ENCODE measurements at places on chromosomes 6 and 20.

DNA sequence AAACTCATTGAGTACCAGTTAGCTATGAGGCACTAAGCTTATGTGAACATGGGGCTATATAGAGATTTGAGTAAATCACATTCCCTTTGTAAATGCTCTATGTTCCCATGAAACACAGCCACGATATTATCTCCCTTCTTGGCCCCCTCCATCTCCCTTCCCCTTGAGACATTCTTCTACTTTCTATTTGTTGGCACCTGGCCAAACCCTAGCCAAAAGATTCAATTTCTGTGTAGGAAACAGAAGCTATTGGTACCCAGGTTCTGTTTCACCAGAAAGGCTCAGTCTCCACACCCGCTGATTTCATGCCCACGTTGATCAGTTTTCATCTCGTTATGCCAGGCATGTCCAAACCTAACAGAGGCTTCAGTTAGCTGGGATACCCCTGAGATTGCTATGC is 145.5 kb upstream of the LAMP5 start:
- no peak for DNase-seq

DNA sequence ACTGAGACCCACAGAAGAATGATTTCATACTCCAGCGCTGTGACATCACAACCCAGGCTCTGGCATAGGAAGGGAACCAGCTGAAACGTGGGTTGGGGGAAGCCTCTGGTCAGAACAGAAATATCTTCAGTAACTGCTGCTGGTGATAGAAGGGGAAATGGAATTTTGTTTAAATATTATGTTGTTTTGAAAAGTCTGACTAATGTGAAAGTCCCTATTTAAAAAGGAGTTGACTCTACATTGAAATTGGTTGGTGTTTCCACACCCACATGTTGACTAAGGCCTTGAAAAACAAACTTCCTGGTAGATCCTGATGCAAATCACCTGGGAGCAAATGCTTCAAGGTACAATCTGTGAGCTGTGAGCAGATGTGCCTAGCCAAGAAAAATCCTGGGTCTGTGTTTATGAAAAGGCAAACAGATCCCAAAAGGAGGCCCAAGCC is 24.5 kb upstream of the TCP11 start:
- DNase-seq, result no peak

DNA sequence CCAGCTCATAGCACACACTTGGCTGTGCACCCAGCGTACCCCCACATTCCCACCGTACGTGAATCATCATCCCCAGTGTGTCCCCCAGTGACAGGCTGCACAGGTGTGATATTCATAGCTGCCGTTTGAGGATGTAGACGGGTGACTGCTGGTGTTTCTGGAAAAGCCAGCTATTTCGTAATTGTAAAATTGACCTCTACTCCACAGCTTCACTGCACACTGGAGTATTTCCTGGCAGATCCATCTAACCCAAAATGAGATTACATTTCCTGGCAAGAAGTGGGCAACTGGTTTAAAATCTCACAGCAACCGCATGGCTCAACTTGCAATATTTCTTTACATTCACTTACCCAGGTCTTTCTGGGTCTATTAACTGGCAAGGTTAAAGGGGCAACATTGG is 30.3 kb downstream of the CD83 start:
- DNase-seq, result no peak

GRCh38 chr6:10248378-10248843 is 166.5 kb downstream of the TFAP2A start:
- no peak for DNase-seq

GRCh38 chr6:36731622-36732310 is 34.1 kb downstream of the RAB44 start:
- no peak for DNase-seq

DNA sequence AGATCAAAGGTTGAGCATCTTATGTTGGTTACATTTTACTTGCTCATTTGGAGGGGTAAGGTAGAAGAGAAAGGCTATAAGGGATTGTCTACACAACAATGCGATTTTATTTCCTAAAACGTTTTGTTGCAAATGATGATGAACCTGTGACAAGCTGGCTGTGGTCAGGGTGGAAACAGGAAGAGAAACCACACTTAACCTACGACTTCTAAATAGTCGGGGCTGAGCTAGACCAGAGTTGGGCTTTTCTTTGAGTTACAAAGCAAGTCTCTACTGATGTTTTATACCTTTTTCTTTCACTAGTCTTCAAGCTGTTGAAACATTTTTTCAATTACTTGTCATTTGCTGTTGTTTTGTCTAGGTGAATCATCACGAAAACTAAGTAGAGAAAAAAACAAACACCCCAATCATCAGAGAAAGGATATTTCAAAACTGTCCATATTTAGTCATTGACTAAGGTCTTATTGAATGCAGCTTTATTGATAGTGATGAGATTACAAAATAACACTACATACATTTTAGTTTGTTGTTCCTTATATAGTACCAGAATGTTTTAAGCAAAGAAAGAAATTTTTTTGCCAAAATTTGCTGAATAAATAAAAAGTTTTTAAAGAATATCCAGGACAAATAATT is 18.0 kb downstream of the KLHL31 start:
- DNase-seq, result no peak

- no peak for DNase-seq
These were observed 19.1 kb downstream of the PIM1 start for GRCh38 chr6:37188962-37189510.

DNA sequence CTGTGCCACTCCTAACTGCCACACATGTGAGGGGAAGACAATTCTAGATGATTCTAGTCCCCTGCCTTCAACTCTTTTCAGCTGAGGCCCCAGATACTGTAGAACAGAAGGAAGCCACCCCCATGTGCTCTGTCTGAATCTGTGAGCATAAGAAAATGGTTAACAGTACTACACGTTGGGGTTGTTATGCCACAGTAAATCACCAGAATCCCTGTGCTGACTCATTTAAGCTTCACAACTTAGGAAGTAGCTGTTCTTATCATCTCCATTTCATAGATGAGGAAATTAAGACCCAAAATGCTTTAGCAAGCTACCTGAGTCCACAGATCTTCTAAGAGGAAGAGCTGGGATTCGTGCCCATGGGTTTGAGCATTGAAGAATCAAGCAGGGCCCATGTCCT is 27.4 kb upstream of the SCRT2 start:
- no peak for DNase-seq

DNA sequence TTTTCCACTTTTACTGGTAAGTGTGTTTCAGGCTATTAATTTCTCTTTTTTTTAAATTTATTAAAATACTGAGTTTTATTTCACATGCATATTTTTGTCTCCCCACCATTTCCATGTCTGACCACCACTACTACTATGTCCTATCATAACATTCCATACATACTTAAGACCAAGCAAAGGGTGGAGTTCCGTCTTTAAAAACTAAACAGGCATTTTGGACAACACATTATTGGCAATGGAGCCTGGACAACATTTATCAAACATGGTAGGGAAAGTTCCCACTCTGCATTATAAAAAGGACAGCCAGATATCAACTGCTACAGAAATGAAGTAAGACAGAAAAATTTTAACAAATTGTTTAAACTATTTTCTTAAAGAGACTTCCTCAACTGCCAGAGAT is 91.9 kb downstream of the LMBRD1 start:
- DNase-seq, result no peak

DNA sequence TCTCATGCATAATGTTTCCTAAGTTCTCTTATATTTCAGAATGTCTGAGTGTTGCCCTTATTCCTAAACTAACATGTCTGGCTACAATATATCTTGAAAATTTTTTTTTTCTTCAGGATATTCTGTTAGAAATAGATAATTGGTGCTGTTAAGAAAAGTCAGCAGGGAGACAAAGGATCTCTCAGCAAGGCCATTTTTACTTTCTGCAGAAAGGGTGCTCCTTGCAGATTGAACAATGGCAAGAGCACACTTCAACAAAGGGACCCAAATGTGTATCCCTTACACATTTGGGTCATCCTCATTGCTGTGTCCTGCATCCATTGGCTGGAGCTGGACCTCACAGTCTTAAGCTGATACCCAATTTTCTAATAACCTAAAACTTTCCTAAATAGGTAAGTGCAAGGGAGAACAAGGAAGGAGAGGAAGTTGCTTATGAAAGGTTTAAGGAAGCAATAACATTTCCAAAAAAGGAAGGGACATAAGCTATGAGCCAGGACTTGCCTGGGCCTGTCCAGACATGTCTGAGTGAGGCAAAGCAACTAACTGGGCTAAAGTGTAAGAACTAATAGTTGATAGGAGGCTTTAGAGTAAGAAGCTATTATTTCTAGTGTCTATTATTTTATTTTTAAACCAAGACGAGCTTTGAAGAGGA is 429.6 kb downstream of the BCKDHB start:
- no peak for DNase-seq

GRCh38 chr6:153484056-153484455 is 353.0 kb upstream of the RGS17 start:
- no peak for DNase-seq

GRCh38 chr6:18532139-18532538 is 145.0 kb downstream of the RNF144B start:
- DNase-seq, result no peak

Measured in KG1 (cell line).